Body of pancreas (tissue), 4 donors: ENCODE measurements at places on chromosomes 7 and 10.
A peak's percentile ranks its signal among the peaks of the same experiment; 100 is the strongest.

- no peak for DNase-seq
These were observed 10.5 kb downstream of the SKAP2 start for GRCh38 chr7:26853788-26854393.

GRCh38 chr7:139853506-139854123 is 24.6 kb downstream of the TBXAS1 start:
- DNase-seq = no peak

GRCh38 chr7:149422914-149423301 is 38.0 kb downstream of the ZNF777 start:
- peak; percentile 31 for DNase-seq

GRCh38 chr7:2909043-2909442 is 64.9 kb upstream of the GNA12 start:
- DNase-seq = no peak

- peak; percentile 77 for DNase-seq
These were observed 83.9 kb upstream of the PDLIM1 start for GRCh38 chr10:95374597-95375209.

DNA sequence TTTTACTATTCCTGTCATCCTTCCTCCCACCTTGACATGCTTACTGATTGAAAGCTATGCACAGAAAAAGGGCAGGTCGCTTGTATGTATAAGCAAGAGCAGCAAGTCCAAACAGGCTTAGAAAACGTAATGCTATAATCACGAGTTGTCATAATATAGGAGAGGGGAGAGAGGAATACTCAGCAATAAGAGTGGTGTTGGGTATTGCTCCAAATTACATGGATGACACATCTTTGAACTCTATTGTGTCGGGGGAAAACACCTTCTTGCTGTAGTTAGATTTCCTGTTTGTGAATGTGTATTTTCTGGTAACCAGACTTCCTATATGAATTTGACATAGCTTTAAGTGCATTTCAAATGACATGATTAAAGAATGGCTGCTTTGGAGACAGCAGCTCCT is 7.5 kb downstream of the MET start:
- DNase-seq = no peak

DNA sequence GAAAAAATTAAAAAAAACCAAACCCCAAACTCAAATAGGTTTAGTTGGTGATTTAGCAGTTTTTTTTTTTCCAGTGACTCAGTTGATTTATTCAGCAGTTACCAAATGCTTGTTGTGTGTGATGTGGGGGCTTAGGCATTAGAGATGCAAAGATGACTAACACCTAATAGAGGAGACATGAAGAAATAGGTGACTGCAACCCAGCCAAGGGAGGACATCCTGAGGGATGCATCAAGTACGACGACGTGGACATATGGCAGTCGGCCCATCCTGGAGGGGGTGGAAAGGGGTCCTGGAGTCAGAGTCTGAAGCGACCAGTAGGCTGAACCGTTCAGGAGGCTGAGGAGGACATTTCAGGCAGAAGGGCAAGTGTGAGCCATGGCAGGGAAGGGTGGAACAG is 35.5 kb downstream of the LRMDA start:
- DNase-seq = no peak
